Suppressor macrophage (primary cell): ENCODE measurements at places on chromosomes 7 and 10.

- DNase-seq: no peak
Measured at GRCh38 chr7:154610903-154611302, 392.0 kb downstream of the PAXIP1 start.

DNA sequence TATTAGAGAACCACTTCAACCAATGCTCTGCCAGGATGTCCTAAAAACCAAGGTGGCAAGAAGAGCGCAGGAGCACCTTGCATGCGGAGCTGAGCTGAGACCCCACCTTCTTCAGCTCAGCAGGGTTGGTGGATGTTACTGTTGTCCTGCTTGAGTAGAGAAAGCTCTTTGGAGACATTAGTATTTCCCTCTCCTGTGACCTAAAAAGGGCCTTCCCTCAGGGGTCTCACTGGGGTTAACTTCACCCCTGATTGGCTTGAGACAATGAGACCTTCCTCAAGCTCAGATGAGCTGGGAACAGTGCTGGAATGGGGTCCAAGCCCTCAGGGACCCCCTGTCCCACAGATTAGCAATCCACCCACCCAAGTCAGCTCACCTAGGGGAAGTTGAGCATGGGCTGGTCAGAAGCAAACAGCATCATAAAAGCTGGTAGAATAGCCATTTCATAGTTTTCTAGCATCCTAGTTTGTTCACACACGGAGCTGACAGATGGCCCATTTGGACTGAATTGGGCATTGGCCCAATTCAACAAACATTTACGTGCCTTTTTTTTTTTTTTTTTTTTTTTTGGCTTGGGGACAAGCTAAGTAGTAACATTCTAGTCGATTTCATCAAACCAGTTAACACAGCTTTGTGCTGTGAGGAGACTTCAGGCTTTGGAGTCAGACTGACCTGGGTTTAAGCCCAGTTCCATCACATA lies 100.6 kb upstream of the HABP2 start:
- no peak for DNase-seq

- no peak for DNase-seq
Measured at GRCh38 chr10:70662362-70663220, 9.7 kb upstream of the ADAMTS14 start.

GRCh38 chr7:95432606-95433005 lies 2.2 kb downstream of the PON2 start:
- DNase-seq: no peak

GRCh38 chr10:19033741-19034140 lies 14.9 kb upstream of the MALRD1 start:
- no peak for DNase-seq
